M059J (cell line): ENCODE measurements at places on chromosomes 1 and 21.

GRCh38 chr1:242524571-242525359, at the start of gene PLD5:
Gene PLD5 (minus strand): TSS chr1:242524697.
- DNase-seq = no peak

GRCh38 chr1:58608297-58608696, 31.2 kb upstream of the TACSTD2 start:
- no peak for DNase-seq

GRCh38 chr21:15219039-15219438, 154.2 kb upstream of the NRIP1 start:
- DNase-seq = no peak

GRCh38 chr1:192943108-192943507, 116.1 kb downstream of the UCHL5 start:
- DNase-seq = no peak

- DNase-seq = no peak
These were observed 18.9 kb downstream of the C1orf21 start for GRCh38 chr1:184405801-184406142.

DNA sequence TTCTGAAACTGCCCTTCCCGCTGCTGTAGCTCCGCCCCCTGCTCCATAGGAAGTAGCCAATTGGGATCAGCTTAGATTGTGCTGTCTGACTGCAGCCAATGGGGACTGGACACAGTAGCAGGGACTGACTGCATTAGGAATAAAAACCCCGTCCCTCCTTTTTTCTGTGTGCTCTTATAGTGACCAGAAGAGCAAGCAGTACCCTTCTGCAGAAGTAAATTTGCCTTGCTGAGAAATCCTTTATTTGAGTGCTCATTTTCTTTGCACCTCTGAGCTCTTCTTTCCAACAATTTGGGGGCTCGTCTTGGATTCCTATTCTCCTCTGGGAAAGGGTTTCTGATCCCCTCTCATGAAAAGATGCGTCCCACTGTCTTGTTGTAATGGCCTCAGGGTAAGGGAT, 16.2 kb downstream of the OR2L13 start:
- no peak for DNase-seq
